Activated CD4-positive, alpha-beta T cell treated with anti-CD3 and anti-CD28 coated beads, Interleukin-2, amount 50 U/mL, for 24 hours (primary cell): ENCODE measurements at places on chromosomes 4 and X.
A peak's percentile ranks its signal among the peaks of the same experiment; 100 is the strongest.

DNA sequence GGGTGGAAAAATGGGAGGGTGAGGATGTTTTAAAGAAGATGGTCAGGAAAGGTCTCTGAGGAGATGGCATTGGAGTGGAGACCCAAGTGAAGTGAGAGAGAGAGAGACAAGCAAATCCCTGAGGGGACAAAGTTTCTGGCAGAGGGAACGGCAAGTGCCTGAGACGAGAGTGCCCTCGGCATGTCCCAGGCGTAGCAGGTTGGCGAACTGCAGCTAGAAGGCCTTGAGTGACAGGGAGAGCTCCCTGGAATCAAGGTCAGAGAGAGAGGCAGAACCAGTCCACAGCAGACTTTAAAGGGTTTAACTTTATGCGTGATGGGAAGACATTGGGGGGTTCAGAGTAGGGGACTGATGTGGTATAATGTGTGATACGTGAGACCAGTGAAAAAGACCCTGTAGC, 150.2 kb upstream of the HAND2 start:
- DNase-seq = no peak

DNA sequence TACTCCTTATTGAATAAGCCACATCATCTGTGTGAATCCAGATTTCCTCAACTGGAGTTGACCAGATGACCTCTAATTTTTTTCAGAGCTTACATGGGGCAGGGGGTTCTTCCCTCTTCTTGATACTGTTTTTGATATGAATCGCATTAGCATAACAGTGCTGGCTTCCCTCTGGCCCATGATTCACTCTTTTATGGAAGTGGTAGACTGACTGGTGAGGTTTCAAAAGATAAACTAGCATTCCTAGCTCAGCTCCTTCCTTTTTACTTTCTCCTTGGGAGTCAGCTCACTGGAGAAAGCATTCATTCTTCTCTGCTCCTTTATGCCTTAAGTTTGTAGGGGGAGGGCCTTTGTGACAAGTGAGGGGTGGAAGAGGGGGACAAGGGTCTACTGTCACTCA, 161.0 kb upstream of the FGF13 start:
- no peak for DNase-seq

- DNase-seq = no peak
Measured at GRCh38 chr4:184575306-184575705, 73.9 kb downstream of the CASP3 start.

DNA sequence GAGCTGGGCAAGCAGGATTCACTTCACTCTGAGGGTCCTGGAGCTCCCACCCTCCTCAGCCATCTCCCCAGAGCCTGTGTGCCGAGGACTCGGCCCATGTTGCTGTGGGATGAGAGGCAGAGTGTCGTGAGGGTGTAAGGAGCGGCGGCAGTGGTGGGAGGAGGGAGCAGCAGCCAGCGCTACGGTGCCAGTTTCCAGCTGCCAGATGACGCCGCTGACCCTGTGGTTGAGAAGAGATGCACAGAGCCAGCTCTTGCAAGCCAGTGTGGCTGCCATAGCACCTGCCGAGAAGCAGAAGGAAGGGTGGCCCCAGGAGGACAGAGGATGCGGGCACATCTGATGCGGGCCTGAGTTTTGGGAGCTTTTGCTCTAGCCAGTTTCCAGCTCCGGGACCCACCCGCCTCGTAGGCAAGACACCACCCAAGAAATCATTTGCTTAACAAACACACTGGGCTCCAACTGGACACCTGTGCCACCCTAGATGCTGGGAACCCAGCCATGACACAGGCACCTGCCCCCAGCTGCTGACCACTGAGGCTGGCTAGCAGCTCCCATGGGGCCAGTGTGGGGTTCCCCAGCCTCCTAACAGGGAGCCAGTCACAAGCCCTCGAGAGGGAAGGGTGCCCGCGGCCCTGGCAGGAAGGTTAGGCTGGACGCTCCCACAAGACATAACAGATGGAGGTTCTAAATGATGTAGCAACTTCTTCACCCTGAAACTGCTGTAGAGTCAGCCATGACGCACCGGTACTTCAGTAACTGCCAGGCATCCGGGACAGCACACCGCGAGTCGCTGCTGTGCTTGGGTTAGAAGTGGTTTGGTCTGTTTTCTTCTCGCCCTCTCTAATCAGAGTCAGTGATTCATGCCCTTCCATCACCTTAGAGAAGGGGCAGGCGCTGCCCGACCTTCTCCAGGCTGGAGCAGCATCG, 8.9 kb downstream of the MSANTD1 start:
- no peak for DNase-seq

- DNase-seq = peak; percentile 64
Measured at GRCh38 chrX:71095555-71095980, at the start of gene FOXO4. FOXO4 (plus strand) TSS chrX:71095851; CDS start chrX:71096529, 678 bp downstream.
